ENCODE measurements at places on chromosomes 2 and 18. TPM values are rescaled to one million over a fixed set of nuclear protein-coding genes. Genes with fewer than 3 reads are reported as not detected.

ST8SIA3 gene
- total RNA-seq: not detected

CPS1 gene
- 0.18 TPM for total RNA-seq

PLEKHH2 gene
- total RNA-seq: 0.12 TPM

SLC14A1 gene
- 0.49 TPM for total RNA-seq

TSPYL6 gene
- total RNA-seq: not detected

DNA sequence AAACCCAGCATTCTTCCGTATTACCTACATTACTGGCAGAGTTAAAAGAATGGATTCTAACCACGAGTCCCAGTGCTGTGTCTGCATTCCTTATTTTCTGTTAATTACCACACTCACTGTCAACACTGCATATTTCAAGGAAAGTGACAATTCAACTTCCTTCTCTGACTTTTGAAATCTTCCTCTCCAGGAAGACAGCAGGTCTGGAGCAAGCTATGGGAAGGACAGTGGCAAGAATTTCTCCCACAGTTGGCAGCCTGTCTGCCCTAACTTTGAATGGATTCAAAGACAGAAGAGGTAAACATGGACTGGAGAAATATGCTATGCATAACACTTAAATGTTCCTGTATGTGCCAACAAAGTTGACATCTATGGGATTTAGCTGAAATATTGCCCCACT, 700.5 kb upstream of the CHAC2 start:
- DNase-seq: no peak

DNA sequence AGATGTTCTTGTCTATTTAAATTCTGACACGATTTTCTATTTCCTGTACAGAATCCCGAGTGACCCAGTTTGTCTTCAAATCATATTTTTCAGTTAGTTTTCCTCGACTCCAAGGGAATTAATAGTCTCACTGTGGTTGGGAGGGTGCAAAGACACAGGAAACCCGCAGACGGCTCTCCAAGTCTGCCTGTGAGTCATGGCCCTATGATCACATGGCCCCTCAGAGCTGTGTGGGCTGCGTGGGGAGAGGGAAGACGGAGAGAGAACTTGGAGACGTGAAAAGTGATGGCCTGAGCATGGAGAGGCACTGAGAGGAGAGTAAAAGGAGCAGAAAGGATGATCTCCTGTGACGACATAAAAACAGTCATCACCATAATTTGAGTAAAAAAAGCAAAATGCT, 989.9 kb downstream of the DCDC2C start:
- DNase-seq: no peak

- no peak for DNase-seq
Observed at GRCh38 chr2:208118918-208119317, 5.4 kb downstream of the CRYGD start.

DNA sequence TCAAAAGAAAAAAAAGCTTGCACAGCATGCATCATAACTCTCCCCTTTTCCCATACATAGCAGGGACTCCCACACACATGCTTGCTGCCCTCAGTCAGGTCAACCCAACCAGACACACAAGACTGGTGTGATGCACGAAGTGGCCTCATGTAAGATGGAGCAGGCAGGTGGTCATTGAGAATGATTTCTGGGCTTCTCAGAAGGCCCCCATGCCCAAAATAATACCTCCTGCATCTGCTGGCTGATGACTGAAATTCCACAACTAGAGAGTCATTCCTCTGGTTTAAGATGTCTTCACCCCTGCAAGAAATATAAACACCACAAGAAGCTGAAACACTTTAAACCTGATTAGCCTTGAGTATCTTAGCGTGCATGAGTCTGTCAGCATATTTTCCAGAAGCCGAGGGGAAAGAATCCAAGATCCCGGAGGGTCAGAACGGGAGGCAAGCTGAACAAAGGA, 131.1 kb downstream of the AFF3 start:
- no peak for DNase-seq

DNA sequence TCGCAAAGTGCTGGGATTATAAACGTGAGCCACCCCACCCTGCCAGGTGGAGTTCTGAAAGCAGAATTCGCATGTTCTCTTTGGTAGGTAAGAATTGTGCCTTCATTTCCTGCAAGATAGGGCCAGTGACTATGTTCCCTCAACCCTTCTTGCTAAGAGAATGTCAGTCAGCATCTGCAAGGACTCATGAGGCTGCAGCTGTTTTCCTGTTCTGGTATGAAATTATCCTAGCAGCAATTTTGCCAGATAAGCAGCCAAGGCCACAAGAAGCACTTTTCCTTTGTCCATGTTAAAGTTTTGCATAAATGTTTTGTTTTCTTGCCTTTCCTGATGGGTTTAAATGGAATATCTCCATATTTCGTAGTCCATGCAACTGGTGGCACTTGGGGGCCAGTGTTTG, 6.8 kb upstream of the ARHGAP28 start:
- no peak for DNase-seq

DNA sequence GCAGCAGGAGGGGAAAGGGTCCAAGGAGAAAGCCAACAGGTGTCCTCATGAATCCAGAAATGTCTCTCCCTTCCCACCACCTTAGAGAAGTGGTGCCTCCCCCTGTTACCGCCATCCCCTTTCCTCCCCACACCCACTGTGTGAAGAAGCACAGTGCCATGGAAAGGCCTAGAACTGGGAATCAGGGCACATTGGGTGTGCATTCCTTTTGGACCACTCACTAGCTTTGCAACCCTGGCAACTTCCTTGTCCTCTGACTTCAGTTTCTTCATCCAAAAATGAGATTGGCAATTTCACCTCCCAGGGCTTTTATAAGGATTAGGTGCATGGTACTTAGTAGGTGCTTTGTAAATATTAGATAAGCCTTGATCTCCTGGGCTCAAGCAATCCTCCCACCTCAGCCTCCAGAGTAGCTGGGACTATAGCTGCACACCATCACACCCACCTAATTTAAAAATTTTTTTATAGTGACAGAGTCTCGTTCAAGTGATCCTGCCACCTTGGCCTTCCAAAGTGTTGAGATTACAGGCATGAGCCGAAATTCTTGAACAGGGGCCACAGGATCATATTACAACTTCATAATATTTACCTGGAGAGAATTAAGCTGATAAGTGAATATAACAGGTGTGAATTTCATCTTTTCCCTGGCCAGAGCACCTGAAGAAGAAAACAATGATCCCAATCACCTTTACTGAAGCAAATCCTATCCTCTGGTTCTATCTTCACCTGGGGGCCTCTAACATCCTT, 97.9 kb upstream of the TAF1B start:
- no peak for DNase-seq

GRCh38 chr2:223916181-223916920, 28.8 kb downstream of the WDFY1 start:
- no peak for DNase-seq

All from activated T-helper 1 cell treated with anti-CD3 and anti-CD28 coated beads, Interleukin-12 subunit alpha, Interleukin-12 subunit beta, Interleukin-2, Interleukin-4 antibody, amounts not matched to agents 30 ng/mL and 10 ng/mL and 1 ng/mL, durations not matched to agents 14 hours and 24 hours and 36 hours (primary cell).